ENCODE measurements at places on chromosomes 13 and 19.

DNA sequence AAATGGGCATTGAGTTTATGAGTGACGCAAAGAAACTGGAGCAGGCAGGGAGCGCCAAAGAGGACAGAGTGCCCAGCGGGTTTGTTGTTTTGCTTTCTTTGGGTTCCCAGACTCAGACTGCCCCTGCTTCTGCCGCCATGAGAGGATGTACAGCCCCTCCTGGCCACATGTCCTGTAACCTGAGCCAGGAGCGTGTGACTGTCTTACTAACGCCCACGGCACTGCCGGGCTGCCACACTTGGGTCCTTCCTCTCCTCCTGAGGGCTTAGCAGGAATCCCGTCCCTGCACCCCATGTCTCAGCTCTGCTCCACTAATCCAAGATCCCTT, 80.5 kb downstream of the GPR12 start:
- DNase-seq = no peak

GRCh38 chr13:106297283-106297682, 238.2 kb downstream of the EFNB2 start:
- DNase-seq = no peak

GRCh38 chr19:43779147-43779819, 1.5 kb downstream of the KCNN4 start:
- no peak for DNase-seq

DNA sequence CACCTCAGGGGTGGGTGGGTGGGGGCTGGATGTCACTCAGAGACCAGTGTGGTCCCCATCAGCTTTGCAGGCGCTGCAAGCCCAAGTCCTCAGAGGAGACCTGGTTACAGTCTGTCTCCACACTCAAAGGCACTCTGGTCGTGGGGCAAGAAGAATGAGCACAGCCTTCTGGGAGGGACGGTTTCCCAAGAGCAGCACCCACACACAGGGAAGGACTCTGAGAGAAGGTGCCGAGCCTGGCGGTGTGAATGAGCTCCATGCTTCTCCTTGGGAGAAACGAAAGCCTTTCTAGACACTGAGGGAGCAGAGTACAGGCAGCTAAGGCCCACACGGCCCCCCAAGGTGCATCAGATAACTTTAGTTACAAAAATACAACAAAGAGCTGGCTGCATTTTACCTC, 473.6 kb downstream of the FOXO1 start:
- DNase-seq = no peak

DNA sequence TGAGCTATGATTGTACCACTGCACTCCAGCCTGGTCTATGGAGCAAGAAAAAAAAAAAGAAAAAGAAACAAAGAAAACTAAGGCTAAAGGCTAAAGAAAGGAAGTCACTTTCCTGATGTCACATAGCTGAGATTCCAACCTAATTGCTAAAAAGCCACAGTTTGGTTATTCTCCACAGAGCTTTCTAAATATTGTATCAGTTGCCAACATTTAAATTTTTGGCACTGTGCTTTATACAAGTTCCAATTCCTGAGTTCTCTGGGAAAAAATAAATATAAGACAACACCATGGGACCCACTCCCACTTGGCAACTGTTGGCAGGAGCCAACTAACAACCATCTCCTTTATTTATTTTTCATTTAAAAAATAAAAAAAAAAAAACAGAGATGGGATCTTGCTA, 11.2 kb upstream of the LYPD3 start:
- DNase-seq = no peak

GRCh38 chr13:99778500-99778899, 193.1 kb downstream of the ZIC5 start:
- DNase-seq = no peak

- no peak for DNase-seq
Observed at GRCh38 chr19:17865364-17866311, 5.9 kb downstream of the RPL18A start.

- no peak for DNase-seq
Observed at GRCh38 chr13:40165316-40165932, 501.0 kb downstream of the FOXO1 start.

DNA sequence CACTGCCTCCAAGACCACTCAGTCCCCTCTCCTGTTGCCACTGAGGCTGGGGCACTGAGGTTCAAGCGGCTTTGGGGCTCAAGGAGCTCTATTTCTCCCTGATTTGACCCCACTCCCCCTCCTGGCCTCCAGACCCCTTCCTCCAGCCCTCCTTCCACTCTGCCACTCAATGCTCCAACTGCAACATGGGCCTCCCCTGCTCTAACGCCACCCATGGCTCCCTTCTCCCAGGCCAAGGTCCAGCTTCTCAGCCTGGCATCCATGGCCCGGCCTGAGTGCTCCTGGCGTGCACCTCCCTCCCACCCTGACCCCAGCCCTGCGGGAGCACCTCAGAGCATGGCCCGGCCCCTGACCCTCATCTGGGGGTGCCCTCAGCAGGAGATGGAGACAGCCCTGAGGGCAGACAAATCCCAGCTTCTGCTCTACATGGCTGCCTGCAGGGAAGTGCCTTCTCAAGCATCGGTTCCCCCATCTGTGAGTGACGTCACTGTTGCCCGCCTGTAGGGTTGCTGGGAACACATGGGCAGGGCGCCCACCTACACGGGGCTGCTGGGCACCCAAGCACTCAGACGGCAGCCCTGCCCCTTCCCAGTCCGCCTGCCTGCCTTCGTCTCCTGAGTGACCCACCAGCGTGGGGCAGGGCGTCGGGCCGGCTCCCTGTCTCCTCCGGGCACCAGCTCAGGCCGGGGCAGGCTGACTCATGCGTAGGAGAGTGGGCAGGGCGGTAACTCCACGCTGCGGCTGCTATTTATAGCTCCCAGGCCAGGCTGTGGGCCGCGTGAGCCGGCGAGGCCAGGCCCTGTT, 1.6 kb upstream of the DIRAS1 start:
- DNase-seq = no peak

DNA sequence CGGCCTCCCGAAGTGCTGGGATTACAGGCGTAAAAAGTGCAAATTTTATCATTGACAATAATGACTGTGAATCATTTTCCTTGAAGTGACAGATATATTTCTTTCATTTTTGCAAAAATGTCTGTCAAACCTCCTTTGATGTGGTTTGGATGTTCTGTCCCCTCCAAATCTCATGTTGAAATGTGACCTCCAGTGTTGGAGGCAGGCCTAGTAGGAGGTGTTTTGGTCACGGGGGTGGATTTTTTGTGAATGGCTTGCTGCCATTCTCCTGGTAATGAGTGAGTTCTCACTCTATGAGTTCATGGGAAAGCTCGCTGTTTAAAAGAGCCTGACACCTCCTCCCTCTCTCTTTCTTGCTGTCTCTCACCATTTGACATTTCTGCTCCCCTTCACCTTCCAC, 5.5 kb upstream of the SLC1A6 start:
- DNase-seq = no peak

DNA sequence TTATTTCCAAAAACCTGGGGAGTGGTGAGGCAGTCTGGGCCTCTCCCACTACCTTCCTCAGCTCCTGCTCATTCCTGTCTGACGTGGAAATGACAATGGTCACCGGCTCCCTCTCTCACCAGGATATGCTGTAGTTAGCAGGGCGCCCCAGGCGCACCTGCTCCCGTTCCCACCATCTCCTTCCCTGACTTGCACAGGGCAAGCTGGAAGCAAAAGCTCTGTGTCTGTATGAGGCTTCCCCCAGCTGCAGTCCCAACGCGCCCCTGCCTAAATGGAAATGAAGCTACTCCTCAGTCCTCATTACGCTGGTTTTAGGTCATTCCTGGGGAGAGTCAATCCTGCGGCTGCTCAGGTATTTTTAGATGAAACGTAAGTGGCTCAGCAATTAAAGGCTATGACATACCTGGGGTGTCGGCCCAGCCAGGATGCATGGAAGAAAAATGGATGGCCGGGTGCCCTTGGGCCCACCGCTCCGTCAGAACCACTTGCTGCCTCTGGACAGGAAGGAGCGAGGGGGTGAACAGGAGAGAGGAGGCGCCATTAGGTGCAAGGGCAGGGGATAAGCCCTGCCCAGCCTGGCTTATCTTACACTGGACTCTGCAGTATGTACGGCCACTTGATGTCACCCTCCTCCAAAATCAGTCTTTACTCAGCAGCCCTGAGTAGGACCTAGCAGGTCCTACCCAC, 32.4 kb downstream of the DHRS12 start:
- no peak for DNase-seq

DNA sequence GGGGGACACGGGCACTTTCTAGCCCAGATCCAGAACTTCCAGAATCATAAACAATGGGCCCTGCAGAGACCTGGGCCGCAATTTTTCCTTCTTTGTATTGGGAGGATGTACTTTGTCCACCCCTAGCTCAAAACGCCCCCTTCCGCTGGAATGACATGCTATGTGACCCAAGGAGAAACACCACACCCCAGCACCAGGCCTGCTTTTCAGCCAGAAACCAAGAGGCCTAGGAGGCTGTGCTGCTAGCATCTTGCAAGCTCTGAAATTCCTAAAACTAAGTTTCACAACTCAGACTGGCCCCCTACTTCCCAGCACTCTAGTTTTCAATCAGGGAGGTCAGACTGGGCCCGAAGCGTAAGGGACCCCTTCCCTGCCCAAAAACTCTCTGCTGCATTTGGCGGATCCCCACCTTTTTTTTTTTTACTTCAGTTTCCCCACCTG, 538 bp downstream of the LSM4 start:
- DNase-seq = no peak

DNA sequence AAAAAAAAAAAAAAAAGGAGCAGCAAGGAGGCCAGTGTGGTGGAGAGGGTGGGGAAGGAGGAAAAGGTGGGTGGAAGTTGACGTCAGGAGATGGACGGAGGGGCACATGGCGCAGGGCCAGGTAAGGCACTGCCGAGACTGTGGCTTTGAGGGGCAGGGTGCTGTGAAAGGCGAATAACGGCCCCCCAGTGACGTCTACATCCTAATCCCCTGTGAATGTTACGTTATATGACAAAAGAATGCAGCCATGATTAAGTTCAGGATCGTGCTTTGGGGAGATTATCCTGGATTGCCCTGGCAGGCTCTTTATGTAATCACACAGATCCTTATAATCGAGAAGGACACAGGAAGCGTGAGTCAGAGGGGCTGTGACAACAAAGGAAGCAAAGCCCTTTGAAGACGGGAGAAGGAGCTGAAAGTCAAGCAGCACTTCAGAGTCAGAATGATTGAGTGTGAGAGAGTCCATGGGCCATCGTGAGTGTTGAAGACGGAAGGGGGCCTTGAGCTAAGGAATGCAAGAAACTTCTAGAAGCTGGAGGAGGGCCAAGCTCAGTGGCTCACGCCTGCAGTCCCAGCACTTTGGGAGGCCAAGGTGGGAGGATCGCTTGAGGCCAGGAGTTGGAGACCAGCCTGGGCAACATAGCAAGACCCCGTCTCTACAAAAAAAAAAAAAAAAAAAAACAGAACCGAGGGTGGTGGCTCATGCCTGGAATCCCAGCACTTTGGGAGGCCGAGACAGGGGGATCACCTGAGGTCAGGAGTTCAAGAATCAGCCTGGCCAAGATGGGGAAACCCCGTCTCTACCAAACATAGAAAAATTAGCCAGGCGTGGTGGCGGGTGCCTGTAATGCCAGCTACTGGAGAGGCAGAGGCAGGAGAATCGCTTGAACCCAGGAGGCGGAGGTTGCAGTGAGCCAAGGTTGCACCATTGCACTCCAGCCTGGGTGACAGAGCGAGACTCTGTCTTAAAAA, 13.8 kb upstream of the CEACAM16 start:
- no peak for DNase-seq

DNA sequence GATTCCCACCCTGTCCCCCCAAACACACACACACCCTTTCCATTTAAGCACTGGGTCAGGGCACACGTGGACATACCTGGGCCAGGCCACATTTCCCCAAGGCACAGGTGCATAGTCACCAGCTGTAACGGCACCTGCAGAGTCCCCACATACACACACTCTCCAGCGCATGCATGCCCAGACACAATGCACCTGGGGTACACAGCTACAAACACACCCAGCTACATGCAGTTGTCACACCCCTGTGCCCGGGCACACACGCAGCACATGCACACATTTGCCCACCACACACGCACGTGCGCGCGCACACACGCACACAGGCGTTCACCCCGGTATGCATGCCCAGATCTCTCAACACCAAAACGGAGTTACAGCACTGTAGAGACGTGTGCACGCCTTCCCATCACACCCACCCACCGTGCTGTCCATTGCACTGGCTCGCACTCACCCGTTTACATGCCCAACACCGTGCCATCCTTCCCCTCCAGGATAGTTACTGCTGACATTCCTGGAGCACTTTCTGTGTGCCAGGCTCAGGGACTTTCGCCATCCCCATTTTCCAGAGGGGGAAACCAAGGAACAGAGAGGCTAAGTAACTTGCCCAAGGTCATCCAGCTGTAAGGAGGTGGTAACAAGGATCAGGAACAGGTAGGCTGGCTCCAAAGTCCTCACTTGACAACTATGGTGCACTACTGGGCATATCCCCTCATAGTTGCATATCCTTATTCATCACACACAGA, 749 bp upstream of the SHANK1 start:
- no peak for DNase-seq

- no peak for DNase-seq
Observed at GRCh38 chr19:52345162-52345561, 9.1 kb downstream of the ZNF610 start.

DNA sequence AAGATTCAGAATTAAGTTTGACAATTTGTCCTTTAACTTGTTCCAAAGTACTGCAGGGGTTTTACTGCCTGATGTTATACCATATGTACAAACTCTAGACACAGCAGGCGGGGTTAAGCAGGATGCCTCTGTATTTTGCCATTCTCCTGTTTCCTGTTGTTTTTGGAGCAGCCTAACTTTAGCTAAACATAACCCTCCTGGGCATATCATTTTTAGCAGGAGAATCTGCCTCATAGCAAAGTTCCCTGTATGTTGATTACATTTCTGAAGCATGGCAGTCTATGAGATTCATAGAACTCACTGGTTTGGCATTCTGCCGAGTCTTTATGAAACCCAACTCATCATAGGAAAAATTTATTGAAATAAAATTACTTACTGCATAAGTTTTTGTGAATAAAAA, 5.2 kb downstream of the LHFPL6 start:
- no peak for DNase-seq

DNA sequence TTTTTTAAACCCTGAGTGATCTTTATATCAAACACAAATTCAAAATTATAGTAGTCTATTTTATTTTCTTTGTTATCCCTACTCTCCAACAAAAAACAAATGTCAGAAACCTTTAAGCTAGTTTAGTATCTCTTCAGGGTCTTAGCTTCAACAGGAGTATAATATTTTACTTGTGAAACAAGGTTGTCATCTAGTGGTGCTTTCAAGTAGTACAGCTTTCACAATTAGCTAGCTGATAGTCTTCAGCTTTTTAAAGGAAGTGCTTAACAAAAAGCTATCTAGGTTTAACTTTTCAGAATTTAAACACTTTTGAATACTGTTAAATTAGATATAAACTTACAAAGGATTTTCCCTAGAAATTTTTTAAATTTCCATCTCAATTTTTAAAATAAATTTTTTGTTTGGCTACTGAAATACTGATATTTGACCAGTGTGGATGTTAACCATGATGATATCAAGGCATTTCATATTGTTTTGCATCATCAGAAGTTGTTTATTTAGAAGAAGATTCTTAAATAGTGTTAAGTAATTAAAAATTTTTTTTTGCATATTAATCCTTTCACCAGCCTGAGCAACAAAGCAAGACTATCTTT, 34.2 kb downstream of the TDRD3 start:
- no peak for DNase-seq

GRCh38 chr13:46176756-46177155, 5.2 kb downstream of the LCP1 start:
- no peak for DNase-seq
